Activated CD8-positive, alpha-beta memory T cell treated with anti-CD3 and anti-CD28 coated beads for 1 hour (primary cell): ENCODE measurements at places on chromosomes 12 and 14.

DNA sequence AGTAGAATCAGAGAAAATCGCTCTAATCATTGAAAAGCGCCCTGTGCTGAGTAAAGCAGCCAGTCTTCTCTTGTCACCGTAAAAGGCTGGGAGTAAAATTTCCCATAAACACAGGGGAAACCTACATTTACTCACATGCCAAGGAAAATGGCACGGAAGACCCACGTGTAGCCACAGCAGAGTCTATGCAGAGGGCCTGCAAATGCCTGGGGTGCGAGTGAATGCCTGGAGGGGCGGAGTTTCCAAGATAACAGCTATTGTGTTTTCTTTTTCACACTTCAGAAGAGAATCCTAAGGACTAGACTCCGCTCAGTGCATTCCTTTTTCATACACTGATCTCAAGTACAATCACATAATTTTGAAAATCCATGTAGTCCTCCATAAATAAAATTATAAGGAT lies 159.9 kb upstream of the FOXN3 start:
- DNase-seq, result no peak

- no peak for DNase-seq
Observed at GRCh38 chr12:24902511-24903328, 46.2 kb downstream of the BCAT1 start.

GRCh38 chr12:20127413-20127812 lies 240.9 kb upstream of the PDE3A start:
- DNase-seq, result no peak

DNA sequence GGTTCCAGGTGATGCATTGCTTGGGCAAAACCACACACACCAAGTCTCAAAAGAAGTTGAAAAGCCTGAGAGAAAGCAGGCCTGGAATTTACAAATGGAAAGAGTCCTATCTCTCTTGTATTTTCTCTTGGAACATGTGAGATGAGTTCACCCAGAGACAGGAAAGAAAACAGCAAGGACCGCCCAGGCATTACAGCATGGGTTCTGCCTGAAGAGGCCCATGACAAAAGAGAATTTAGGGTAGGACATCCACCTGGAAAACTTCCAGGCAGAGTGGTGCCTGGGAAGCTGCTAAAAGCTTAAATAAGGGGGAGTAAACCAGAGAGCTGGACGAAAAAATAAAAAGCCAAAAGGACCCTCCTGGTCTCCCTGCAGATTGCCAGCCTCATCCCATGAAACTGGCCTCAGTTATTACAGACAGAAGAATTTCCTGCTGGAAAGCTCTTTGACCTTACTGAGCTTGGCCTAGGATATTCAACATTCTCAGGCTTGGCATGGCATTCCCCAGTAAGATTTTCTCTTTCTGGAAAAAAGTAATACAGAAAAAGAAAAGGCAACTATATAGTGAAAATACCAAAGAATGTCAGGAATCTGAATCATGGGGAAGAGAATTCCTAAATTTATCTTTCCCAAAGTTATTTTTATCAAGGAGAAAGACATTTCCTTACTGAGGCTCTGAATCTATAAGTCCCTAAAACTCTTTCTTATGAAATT lies 121.3 kb upstream of the NUDT4 start:
- no peak for DNase-seq

GRCh38 chr12:103973909-103974308 lies 8.2 kb downstream of the TDG start:
- DNase-seq, result no peak

- no peak for DNase-seq
Observed at GRCh38 chr14:63727231-63727735, 582 bp downstream of the SGPP1 start.

GRCh38 chr12:1896964-1897363 lies 21.5 kb downstream of the CACNA2D4 start:
- DNase-seq, result no peak

- DNase-seq, result no peak
Observed at GRCh38 chr12:31326736-31327659, 1.0 kb upstream of the SINHCAF start.

DNA sequence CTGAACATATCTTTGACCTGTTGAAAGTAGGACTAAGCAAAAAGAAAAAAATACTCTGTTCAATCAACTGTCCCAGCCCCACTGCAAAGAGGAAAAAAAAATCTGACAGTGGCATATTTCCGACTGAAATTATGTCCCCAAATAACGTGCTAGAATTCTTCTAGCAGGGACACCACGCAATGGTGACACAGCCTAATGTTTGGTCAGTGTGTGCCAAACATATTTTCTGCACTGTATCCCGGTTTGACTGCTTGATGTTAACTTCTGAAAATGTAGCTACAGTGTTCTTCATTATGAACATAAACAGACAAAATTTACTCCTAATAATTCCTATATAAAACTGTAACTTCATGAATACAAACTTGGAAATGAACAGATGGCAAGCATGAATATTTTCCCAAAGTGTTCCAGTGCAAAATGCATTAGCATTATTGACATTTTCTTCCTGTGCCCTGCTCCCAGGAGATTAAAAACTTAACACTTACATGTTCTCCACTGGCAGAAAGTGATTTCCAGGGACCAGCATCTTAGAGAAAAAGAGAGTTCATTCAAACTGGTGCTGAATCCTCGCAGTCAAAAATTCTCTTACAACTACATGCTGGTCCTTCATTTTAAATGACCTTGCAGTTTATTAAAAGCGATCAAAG lies 72.4 kb upstream of the SYT1 start:
- no peak for DNase-seq

- no peak for DNase-seq
Observed at GRCh38 chr14:77910506-77910905, 110.6 kb downstream of the ADCK1 start.

DNA sequence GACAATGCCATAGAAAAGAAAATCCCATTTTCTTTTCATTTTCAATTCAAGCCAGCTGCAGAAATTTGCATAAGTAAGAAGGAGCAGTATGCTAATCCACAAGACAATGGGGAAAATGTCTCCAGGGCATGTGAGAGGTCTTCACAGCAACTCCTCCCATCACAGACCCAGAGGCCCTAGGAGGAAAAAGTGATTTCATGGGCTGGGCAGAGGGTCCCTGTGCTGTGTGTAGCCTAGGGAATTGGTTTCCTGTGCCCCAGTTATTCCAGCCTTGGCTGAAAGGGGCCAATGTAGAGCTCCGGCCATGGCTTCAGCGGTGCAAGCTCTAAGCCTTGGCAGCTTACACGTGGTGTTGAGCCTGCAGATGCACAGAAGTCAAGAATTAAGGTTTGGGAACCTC lies 211.4 kb downstream of the CCDC59 start:
- DNase-seq, result no peak

DNA sequence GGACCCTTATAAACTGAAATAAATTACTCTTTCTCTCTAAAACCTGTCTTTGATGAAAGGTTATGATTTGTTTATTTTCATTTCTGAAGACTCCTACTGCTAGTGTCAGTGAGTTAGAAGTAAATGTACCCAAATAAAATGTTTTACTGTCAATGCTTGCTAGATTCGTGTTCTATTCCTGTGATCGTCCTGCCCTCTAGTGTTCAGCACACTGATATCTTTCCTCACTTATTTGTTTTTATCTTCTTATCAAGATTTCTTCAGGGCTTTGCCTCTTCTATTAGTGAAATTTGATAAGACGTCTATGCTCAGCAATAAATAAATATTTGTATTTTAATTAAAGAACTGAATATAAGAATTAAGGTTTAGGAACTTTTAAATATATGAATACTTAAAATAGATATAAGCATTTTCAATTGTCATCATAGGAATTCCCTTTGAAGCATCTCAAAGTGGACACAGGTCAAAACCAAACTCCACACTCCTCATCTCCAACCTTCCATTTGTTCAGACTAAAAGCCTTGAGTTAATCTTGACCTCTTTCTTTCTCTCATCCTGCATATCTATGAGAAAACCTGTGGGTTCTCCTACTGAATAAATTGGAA lies 75.8 kb downstream of the C12orf50 start:
- no peak for DNase-seq
